ENCODE measurements at places on chromosomes 4 and X.

GRCh38 chr4:21949073-21949457 lies 493 bp upstream of the KCNIP4 start:
- no peak for DNase-seq

DNA sequence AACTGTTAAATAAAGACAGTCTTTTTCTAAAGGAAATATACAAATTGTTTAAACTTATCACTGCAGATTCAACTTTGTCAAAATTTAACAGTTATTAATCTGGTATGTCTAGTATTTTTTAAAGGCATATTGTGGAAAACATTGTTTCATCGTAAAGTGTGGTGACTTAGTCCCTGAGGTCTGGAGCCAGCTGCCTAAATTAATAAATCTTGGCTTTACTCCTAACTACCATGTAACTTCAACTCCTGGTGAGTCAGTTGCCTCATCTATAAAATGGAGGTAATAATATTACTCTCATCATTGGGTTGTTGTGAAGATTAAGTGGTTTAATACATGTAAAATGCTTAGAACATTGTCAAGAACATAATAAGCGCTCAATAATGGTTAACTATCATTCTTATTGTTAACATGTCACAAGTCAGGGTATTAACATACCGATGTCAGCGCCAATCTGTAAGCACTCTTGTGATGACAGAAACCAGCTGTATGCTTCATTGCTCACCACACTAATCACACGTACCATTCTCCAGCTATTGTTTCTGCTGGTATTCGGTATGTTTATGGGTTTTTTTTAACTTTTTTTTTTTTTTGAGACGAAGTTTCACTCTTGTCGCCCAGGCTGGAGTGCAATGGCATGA lies 14.1 kb upstream of the SMIM43 start:
- no peak for DNase-seq

DNA sequence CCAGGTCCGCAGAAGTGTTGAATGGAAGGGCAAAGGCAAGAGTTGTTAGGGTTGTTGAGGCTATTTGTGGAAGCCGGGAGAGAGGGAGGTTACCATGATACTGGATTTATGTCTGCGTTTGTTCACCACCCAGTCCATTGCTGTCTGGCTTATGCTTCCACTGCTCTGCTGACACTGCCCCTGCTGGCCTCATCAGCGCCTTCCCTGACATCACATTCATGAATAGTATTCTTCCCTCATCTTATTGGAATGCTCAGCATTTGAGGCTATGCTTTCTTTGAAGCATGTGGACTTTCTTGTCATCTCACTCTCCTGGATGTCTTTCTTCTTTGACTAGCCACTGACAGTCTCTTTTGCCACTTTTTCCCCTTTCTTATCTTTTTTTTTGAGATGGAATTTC lies 10.3 kb downstream of the GNL3L start:
- no peak for DNase-seq

DNA sequence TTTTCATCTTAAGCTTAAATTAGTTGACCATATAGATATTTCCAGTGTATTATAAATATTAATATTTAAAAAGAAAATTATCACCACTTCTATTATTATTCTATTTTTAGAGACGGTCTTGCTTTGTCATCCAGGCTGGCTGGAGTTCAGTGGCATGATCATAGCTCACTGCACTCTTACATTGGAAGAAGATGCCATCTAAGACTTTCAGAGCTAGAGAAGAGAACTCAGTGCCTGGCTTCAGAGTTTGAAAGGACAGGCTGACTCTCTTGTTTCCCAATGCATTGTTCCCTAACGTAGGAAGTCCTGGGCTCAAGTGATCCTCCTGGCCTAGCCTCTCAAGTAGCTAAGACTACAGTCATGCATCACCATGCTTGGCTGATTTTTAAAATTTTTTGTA lies 75.9 kb downstream of the FIP1L1 start:
- DNase-seq = no peak

DNA sequence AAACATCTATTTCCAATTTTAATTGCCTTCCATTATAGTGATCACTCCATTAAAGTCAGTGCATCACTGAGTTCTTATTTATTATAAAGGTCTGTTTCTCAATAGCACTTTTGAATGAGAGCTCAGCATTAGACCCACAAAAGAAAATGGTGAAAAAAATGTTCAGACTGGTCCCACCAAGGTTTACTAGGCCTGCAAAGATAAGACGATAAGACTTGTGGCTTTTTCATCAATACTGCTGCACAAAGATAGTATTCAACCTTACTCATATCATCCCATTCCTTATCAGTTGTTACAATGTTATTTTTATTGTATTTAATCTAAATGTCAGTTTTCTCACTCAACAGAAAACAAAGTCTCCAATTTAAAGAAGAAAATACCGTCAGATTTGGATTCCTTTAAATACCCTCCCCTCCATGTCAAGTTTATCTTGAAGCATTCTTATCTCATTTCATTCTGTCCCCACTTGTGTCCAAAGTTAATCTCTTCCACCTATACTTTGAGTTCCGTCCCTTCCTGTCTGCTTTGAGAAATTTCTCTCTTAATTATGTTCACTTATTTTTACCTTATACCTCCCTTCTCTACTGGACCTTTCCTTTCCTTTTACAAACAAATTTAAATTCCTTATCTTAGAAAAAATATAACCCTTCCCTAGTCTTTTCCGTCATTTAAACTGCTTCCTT lies 140.0 kb downstream of the GASK1B start:
- DNase-seq = no peak

GRCh38 chr4:83454686-83455085 lies 937 bp downstream of the HELQ start:
- no peak for DNase-seq

DNA sequence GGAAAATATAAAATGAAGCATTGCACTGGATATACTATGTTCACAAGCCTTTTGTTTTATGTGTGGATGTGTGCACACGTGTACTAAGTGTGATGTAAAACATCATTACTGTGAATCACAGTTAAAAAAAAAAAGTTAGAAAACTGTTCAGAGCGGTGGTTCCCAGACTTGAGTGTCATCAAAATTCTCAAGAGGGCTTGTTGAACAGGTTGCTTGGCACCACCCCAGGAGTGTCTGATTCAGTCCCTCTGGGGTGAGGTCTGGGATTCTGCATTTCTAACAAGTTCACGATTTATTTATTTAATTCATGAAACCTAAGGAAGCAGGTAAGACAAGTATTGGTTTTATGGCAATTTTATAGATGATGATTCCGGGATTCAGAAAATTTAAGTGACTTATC lies 1.8 kb downstream of the CENPU start:
- no peak for DNase-seq

- no peak for DNase-seq
These were observed 33.6 kb downstream of the ELOVL6 start for GRCh38 chr4:110164856-110165255.

GRCh38 chr4:76200771-76201231 lies 12.8 kb downstream of the SCARB2 start:
- DNase-seq = no peak

DNA sequence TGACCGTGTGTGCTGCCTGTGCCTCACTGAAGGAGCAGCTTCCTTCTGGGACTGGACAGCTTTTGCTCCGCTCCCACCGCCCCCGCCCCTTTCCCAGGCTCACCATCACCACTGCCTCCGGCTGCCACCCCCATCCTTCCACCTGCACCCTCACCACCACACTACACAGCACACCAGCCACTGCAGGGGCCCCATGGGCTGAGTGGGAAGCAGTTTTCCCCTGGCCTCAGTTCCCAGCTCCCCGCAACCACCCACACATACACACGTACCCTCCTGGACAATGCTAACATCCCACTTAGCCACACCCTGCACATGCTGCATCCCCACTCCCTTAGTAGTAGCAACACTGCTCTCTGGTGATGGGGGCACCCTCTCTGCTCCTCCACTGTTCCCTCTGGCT lies 29.6 kb upstream of the COX18 start:
- DNase-seq = no peak

DNA sequence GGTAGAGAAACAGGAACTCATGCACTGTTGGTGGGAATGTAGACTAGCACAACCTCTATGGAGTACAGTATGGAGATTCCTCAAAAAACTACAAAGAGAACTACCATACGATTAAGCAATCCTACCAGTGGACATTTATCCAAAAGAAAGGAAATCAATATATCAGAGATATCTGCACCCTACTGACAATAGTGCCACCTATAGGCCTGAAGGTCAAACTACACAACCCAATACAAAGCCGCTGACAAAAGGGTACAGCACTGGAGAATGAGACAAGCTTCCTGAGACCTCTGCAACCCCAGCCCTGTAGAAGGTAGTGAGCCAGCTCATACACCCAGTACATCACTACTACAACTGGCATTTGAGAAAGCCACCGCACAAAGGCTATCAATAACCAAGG lies 67.1 kb downstream of the CBR4 start:
- DNase-seq = no peak

- DNase-seq = no peak
These were observed 177.2 kb downstream of the VSIG4 start for GRCh38 chrX:65862638-65863037.

GRCh38 chr4:25908491-25908901 lies 5.5 kb upstream of the SMIM20 start:
- no peak for DNase-seq

DNA sequence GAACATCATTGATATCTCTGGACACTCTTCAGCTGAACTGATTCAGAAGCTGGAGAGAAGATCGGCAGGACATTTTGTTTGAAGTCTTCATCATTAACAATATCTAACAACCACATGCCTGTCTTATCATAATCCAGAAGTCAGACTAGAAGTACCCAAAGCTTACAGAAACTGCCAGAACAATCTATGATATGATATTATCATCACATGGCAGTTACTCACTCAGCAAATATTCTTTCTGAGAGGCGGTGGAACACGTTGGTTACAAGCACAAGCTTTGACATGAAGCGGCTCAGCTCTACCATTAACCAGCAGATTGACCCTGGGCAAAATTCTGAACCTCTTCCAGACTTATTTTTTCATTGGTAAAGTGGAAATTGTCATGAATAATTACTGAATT lies 69.4 kb upstream of the KIT start:
- no peak for DNase-seq

- DNase-seq = no peak
These were observed 76.6 kb downstream of the ZNF718 start for GRCh38 chr4:200936-201335.

GRCh38 chrX:91137883-91138282 lies 296.8 kb upstream of the PABPC5 start:
- DNase-seq = no peak

DNA sequence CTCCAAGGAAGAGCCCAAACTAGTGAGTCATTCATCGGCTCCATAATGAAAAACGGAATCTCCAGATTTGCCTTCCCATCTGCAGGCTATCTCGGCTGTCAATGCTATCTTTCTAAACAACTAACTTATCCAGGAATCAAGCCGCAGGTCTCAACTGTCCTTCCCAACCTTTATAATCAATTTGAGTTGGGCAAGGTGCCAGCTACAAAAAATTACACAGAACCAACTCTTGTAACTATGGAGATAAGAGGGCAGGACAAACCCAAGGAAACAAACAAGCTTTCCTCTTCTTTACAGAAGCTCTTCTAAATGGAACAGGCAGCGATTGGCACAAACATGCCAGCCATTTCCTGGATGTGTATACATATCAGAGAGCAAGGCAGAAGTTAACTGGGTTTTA lies 61.2 kb upstream of the RAI2 start:
- no peak for DNase-seq

- no peak for DNase-seq
These were observed 147.5 kb upstream of the SMIM31 start for GRCh38 chr4:164606478-164606877.

GRCh38 chrX:6159468-6159867 lies 69.2 kb downstream of the NLGN4X start:
- no peak for DNase-seq

GRCh38 chr4:785332-786073 lies 40.4 kb downstream of the CPLX1 start:
- DNase-seq = peak; percentile 25

DNA sequence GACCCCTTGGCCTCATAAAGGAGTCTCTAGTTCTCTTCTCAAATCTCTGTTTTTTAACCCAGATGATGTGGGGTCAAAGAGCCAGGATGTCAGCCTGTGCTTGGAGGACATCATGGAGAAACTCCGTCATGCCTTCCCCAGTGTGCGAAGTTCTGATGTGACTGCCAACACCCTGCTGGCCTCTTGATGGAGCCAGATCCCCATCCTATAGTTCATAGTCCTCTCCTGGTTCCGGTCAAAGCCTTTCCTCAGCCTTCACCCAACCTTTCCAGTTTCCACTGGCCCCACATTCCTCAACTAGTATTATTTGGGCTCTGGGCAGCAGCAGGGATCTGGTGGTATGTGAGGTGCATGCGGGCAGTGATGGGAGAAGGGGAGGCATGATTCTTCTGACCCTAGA lies 30.7 kb downstream of the TAF7L start:
- DNase-seq = no peak

GRCh38 chrX:152170621-152171020 lies 32.2 kb upstream of the MAGEA10 start:
- DNase-seq = no peak

- peak; percentile 42 for DNase-seq
These were observed 50.0 kb downstream of the COX18 start for GRCh38 chr4:73019462-73020047.

- no peak for DNase-seq
These were observed 92.3 kb downstream of the KLHL8 start for GRCh38 chr4:87128006-87128705.

DNA sequence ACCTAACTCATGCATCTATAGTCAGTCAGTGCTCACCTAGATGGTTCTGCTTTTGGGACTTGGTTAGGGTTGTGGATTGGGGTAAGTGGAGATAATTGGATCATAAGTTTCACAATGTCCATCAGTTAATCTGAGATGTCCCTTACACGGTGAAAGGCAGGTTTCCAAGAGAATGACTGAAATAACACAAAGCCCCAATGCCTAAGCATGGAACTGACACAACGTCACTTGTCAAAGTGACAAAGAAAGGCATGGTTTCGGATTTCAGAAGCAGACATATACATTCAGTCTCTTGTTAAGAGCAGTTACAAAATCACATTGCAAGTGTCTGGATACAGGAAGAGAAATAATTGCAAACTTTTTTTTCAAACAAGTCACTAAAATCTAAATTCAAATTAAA lies 1456.9 kb downstream of the TECRL start:
- no peak for DNase-seq

GRCh38 chr4:80221161-80221560 lies 23.9 kb downstream of the PRDM8 start:
- DNase-seq = no peak

- no peak for DNase-seq
These were observed 61.7 kb downstream of the NBDY start for GRCh38 chrX:56790778-56791177.

GRCh38 chr4:89331197-89331596 lies 23.6 kb upstream of the GPRIN3 start:
- DNase-seq = no peak

DNA sequence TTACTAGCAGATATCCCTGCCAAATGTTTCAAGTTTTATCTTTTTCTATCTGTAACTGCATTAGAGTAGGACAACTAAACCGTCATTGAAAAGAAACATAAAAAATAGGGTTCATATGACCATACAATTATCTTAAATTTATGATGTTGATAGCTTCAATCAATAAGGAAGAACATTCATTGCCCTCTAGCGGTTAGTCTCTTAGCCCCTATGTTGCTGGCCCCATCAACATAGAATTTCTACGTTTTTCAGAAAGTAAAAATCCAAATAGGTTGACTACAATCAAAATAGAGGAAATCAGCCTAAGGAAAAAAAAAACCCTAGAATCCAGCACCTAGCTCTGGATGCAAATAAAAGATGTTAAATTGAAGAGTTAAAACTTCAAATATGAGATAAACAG lies 225.1 kb upstream of the ITM2A start:
- no peak for DNase-seq
